ENCODE measurements at places on chromosomes 4 and X.
A peak's percentile ranks its signal among the peaks of the same experiment; 100 is the strongest.

DNA sequence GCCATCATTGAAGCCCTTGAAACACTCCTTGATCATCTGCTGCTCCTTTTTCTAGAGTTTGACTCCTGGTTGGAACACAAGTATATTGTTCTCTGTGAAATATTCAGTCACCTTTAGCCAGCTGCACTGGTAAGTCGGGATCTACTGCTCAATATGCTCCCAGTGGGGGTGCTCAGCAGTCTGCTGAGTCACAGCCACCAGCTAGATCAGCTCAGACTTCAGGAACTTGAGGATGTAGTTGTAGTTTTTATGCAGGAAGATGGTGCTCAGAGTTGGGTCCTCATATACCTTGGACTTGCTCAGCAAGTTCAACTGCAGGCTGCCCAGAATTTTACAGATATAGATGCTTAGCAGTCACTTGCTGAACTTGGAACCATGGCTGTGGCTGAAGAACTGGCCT lies 202.5 kb upstream of the RPL34 start:
- DNase-seq: no peak

DNA sequence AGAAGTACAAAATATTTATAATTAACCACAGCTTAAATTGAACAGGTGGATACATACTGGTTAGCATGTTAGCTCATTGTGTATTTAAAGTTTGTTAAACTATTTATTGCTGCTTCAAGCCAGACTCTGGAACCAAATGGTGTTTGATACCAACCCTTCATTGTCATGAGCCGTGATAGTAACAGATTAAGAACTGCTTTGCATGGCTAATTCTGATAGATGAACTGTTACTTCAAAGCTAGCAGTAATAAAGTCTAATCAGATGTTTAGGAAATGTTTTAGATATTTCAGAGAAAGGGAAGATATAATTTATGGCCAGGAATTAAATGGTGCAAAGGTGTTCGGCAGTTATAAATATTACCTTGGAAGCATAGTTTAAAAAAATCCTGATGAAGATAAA lies 676.1 kb upstream of the ATOH1 start:
- no peak for DNase-seq

GRCh38 chrX:48530736-48531135 lies 8.8 kb upstream of the TBC1D25 start:
- no peak for DNase-seq

GRCh38 chr4:140884431-140885058 lies 128.4 kb upstream of the TBC1D9 start:
- DNase-seq: peak; percentile 48

DNA sequence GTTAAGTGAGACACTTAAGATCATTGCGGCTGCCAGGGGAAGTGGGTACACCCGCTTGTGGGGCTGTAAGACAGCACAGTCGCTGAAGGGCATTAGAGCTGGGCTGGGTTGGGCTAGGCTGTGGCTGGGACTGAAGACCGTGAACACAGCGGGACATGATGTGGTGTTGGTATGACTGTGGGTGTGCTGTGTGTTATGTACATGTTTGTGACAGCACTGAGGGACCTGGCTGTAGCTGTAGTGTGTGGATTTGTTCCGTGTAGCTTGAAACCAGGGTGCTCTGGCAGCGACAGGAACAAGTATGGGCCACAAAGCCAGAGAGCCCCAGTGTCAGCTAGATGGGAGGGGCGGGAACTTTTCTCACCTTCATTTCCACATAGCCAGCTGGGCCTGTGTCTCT lies 82.1 kb downstream of the NHSL2 start:
- DNase-seq: no peak

GRCh38 chrX:101977106-101977505 lies 45.3 kb upstream of the ZMAT1 start:
- no peak for DNase-seq

GRCh38 chr4:20621476-20621875 lies 78.8 kb upstream of the PACRGL start:
- DNase-seq: no peak

GRCh38 chrX:148661035-148661434 lies 160.6 kb downstream of the AFF2 start:
- no peak for DNase-seq

DNA sequence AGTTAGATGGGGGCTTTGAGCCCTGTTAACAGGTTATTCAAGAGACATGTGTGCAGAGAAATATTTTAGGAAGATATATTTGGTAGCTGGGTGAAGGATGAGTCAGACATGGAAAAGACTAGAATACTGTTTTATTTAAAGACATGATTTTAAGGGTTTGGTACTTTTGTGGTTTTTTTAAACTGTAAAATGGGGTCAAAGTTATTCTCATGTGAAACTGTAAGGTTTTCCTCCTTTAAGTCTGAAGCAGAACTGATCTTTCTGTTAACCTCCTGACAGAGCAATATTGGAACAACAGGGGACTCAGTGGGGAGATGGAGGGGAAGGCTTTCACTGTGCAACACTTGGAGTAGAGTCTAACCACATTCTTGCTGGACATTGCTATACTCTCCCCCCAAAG lies 112.4 kb upstream of the LSM6 start:
- no peak for DNase-seq

DNA sequence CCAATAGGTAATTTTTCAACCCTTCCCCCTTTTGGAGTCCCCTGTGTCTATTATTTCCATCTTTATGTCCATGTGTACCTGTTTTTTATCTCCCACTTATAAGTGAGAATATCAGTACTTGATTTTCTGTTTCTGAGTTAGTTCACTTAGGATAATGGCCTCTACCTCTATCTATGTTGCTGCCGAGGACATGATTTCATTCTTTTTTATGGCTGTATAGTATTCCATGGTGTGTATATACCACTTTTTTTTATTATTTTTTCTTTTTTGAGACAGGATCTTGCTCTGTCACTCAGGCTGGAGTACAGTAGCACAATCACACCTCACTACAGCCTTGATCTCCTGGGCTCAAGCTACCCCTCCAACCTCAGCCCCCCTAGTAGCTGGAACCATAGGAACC lies 47.6 kb downstream of the FUNDC1 start:
- DNase-seq: no peak

- peak; percentile 45 for DNase-seq
Observed at GRCh38 chr4:81049907-81050306, 19.4 kb downstream of the BMP3 start.

GRCh38 chr4:86302251-86302650 lies 57.6 kb downstream of the MAPK10 start:
- peak; percentile 78 for DNase-seq

GRCh38 chrX:117854806-117855205 lies 261.8 kb downstream of the KLHL13 start:
- no peak for DNase-seq

DNA sequence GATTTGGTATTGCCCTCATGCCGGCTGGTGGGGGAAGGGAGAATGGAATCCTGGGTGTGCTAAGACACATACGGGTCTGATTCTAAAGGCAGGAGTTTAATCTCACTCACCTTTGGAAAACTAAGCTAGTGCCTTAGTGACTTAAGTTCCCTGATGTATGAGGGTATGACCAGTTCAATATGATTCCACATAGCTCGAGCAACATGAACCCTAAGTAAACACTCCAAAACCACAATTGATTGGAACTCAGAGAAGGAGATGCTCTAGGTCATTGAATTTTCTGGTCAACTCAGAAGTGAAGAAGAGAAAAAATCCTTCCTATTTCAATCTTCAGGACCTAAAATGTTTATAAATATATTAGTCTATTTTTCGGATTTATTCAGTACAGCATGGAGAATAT lies 420.1 kb upstream of the INTU start:
- no peak for DNase-seq

DNA sequence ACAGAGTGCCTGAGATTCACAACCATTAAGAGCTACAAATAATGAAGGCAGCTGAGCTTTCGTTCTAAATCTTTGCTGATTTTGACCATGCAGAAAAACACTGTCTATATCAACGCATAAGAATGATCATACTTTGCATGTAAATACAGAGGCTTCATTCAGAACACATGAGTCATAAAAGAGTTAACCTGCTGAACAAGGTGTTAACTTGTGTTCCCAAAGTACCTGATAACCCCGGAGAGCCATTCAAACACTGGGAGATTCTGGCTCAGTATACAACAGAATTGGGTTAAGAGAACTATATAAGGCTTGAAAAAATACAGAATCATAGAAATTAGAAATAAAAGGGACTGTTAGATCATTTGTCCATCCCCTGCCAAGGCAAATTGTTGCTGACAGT lies 964.3 kb upstream of the TENM3 start:
- DNase-seq: no peak

DNA sequence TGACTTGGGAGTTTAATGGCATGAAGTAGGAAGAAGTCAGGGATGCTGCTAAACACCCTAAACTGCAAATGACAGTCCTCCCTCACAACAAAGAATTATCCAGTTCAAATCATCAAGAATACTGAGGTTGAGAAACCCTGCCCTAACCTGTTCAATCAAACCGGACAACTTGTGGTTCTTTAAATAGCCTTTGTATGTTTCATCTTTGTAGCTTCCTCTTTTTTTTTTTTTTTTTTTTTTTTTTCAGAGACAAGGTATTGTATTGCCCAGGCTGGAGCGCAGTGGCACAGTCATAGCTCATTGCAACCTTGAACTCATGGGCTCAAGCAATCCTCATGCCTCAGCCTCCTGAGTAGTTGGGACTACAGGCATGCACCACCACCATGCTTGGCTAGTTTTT lies 52.5 kb upstream of the TTC29 start:
- DNase-seq: no peak

DNA sequence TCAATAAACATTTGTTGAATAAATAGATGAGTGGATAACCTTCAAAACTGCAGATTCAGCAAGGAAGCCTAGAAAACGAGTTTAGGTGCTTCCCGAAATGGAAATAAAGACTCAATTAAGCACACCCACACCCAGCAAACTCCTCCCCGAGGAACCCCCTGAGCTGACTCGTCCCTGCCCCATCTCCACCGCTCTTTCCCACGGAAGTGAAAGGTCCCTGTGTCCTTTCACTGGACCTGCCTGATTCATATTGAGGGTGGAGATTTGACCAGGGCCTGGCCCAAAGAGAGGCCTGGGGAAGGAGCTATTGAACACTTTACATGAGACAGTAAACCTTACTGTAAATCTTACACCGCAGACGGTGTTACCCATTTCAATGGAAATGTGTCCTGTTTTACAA lies 129.1 kb downstream of the CPZ start:
- no peak for DNase-seq

GRCh38 chr4:61493041-61493440 lies 292.9 kb downstream of the ADGRL3 start:
- DNase-seq: no peak

GRCh38 chr4:64001229-64001898 lies 407.9 kb downstream of the TECRL start:
- no peak for DNase-seq

DNA sequence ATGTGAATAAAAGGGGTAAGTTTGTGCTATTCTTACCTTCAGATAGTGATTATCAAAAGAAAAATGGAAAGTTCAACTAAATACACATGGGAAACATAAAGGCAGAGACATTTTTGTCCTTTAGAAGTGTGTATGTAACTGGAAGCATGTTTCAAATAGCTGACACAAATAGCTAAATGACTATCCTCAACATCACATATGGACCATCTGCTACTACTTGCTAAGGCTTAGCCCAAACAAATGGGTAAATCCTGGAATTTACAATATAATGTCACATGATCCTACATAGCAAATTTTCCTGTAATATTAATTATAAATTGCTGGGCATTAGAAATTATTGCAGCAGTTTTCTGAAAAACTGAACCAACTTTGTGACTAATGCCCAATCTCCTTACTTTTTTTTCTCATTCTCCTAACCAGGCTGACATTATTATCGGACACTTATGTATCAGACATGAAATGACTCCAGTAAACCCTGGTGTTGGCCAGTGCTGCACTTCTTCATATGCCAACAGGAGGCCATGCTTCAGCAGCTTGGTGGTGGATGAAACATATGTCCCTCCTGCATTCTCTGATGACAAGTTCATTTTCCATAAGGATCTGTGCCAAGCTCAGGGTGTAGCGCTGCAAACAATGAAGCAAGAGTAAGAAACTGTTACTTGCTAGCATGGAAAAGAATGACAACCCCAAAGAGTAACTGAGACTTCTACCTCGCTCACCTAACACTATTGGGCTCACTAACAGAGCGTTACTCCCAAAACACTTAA lies 16.1 kb downstream of the AFP start:
- no peak for DNase-seq

DNA sequence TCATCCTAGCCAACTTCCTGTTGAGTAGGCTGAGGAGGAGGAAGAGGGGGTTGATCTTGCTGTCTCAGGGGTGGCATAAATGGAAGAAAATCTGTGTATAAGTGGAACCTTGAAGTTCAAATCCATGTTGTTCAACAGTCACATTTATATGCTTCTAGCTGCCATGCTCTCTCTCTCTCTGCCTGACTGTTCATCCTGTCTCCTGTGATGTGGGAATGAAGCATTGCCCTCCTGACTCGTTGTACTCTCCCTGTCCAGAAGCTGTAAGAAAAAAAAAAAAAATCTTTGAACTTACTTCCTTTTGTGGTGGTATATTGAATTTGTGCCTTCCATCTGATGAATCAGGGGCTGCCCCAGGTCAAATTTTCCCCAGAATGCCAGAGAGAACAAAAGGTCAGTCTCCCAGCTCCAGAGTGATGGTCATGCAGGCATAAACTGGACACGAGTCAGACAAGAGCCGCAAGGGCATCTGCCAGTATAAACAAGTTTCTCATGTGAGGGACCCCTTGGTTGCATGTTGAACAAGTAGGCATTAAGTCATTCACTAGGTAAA lies 257.0 kb downstream of the IDS start:
- no peak for DNase-seq

DNA sequence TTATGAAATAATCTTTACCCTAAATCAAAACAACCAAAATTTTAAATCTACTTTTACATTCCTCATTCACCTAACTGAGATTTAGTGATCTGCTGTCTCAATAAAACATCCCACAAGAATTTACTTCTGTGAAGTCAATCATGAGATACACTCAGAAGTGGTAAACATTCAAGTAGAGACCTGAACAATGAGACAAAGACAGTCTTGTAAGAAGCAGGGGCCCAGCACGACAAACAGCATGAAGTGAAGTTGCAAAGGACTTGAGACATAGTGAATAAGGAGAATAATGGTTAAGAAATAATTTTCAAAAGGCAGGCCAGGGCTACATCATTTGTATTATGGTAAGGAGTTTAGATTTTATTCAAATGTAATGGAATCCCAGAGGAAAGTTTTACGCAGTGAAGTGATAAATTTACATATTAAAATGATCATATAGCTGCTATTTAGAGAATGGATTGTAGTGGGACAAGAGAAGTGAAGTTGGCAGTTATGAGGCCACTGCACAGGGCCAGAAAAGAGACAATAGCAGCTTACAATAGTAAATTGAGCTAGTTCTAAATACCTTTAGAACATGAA lies 101.9 kb downstream of the MAB21L2 start:
- no peak for DNase-seq

GRCh38 chr4:147542229-147542990 lies 61.5 kb downstream of the EDNRA start:
- no peak for DNase-seq

DNA sequence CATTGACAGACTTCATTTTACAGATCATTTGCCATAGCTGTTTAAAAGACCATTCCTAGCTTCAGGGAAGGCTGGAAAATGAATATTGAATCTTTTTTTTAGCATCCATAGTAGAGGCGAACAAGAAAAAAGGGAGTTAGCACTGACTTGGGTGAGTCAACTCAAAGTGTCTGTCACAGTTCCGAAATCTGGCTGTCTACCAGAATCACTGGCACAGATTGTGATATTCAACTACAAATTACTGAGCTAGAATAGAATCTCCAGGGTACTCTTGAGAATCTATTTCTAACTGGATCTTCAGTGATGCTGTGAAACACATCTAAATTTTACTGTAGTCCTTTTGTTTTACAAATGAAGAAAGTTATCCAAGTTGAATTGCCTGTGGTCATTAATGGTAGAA lies 31.5 kb downstream of the SEC24B start:
- DNase-seq: no peak

GRCh38 chr4:111046811-111047210 lies 423.9 kb upstream of the PITX2 start:
- DNase-seq: no peak
